ENCODE measurements at places on chromosomes 12 and 14.

DNA sequence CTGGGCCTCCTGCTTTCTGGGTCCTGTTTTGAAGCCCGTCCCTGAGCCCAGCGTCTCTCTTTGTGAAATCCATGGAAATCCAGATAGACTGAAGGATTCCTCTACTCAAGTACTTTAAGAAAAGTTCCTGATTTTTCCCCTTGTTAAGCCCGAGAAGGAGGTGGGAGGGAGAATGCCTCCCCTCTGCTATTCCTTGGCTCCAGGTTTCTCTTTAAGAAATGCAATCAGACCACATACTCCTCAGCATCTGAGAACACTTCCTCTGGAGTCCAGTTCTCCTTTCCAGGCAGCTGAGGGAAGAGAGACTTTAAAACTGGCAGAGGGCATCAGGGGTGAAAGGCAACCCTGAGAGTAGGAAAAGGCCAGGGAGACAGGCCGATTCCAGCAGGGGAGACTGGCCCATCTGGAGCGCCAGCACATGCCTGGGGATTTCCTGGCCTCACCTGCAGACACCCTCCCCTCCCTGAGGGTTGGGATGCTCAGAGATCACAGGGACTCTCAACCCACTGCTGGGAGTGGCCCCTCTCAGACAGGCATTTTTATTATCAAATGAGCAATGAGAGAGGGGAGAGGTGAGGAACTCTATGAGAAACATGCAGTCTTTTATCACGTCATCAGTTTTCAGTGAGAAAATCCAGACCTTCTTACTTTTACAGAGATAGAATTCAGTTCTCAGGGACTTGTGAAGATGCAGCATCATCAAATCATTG is 2.0 kb upstream of the EMP1 start:
- DNase-seq: no peak

- no peak for DNase-seq
These were observed 16.2 kb downstream of the NOXRED1 start for GRCh38 chr14:77407158-77407557.

- peak; percentile 11 for DNase-seq
These were observed 2.8 kb downstream of the SRSF9 start for GRCh38 chr12:120466560-120467315.

GRCh38 chr12:24730489-24730896 is 218.4 kb downstream of the BCAT1 start:
- DNase-seq: no peak

GRCh38 chr12:68998041-68998440 is 65.1 kb upstream of the CPM start:
- no peak for DNase-seq

- no peak for DNase-seq
These were observed 743 bp downstream of the PUS1 start for GRCh38 chr12:131929581-131930456.

GRCh38 chr14:25118671-25119070 is 68.7 kb upstream of the STXBP6 start:
- no peak for DNase-seq
